Central memory CD8-positive, alpha-beta T cell (primary cell): ENCODE measurements at places on chromosomes 1 and 21.

- no peak overlapping the region for H3K4me3 ChIP-seq
- H3K4me1 ChIP-seq, result no peaks in the 10 kb centered on the region
- H3K27me3 ChIP-seq, result peaks cover 56% of the 10 kb centered on the region
- no peak overlapping the region for H3K27ac ChIP-seq
- no peaks in the 10 kb centered on the region for H3K36me3 ChIP-seq
Measured at GRCh38 chr1:175792136-175792535, 48.7 kb upstream of the TNR start.

DNA sequence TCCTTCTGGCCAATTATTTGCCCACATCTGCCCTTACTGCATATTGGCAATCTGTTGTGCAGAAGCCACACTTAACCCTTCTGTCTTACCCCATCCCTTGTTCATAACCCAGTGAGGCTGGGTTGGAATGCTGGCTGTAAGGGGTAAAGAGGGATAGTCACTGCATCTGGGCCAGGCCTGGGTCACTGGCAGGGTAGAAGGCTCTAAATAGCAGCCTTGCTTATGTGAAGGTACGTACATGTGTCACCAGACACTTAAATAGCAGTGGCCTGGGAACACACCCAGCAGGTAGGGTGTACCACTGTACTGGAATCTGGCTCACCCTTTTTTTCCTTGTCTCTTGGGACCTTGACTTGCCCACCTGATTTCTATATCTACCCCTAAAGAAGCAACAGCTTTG lies 9.9 kb upstream of the TARS2 start:
- DNase-seq, result no peak
- H3K4me1 ChIP-seq, result no peaks in the 10 kb centered on the region
- peaks cover 5% of the 10 kb centered on the region for H3K36me3 ChIP-seq
- H3K4me3 ChIP-seq, result no peak overlapping the region

DNA sequence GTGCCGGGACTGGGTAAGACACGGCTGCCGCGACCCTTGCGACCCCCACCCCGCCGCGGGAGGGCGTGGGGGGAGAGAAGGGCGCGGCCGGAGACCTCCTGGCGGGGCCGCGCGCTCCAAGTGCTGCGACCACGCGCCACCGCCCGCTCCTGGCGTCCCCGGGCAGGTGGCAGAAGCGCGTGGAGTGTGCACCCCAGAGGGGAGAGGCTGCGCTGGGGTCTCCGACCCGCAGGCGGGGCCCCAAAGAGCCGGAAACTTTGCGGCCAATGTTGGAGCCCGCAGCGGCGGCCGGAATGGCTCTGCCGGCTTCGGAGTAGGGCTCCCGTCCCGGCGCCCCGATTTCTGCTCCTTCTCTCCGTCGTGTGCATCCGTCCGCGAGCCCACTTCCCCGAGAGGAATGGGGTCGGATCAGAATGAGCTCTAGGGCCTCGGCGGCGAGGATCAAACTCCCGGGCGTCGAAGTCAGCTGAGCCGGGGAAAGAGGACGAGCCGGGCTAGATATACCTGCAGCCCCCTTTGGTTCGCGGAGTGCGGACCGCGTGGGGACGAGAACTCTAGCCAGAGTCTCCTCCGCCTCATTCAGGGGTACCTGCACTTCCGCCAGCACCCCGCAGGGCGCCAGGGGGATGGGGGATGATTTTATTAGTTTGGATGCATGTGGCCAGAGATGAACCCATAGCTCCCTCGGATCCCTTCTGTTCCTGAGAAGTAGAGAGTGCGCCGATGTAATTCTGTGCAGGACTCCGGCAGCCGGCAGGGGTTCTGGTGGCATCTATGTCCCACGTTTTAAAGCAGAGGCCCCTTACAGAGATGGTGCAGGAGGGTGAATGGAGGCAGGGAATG lies 751 bp downstream of the STUM start:
- H3K27me3 ChIP-seq, result peaks cover 74% of the 10 kb centered on the region
- H3K36me3 ChIP-seq, result no peaks in the 10 kb centered on the region
- no peak overlapping the region for H3K27ac ChIP-seq
- H3K4me3 ChIP-seq, result peak overlapping the region; percentile 76

DNA sequence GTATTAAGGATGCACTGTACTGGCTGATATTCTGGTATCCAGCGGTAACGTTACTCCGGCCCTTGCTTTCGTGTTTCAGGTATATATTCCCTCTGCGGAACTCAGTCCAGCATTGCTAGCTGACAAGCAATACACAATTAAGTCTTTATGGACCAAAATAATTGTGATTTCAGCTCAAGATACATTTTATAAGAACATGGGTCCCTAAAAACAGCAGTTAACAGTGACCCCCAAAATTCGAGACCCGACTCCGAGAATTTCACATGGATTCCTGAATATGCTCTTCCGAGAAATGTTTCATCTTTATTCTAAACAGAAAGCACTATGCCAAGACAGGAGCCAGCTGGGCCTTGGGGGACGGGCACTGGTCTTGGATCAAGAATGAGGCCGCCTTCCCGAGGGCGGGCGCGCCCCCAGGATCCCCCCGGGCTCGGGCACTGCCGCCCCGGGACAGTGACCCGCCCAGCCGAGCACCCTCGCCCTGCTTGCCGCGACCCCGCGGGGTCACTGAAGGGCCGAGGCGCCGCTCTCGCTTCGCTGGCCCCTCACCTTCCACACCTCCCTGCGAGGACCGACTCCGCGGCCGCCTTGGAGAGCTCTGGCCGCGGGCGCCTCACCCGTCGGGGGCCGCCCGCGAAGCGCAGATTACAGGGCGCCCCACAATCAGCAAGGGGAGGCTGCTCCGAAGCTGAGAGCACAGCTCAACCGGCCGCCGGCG lies 610 bp downstream of the SCYL3 start:
- no peak for DNase-seq
- H3K27me3 ChIP-seq, result peaks cover 12% of the 10 kb centered on the region
- H3K36me3 ChIP-seq, result peaks cover 10% of the 10 kb centered on the region

DNA sequence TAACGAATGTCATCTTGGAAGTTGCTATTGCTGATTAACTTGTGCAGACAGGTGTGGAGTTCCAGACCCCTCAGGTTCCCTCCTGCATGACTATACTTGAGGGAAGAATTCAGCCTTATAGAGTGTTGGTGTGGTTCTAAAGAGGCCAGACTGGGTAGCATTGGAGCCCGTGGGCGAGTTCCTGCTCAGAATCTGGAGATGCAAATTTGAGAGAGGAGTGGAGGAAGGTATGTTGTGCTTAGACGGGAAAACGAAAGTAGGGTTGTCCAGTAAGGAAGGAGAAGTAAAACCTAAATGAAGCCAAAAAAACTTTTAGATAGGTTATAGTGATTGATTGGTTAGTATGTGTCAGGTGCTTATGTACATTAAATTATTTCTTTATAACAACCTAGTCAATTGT lies 79.2 kb downstream of the ZNF326 start:
- no peaks in the 10 kb centered on the region for H3K36me3 ChIP-seq
- no peak overlapping the region for H3K4me3 ChIP-seq
- no peaks in the 10 kb centered on the region for H3K4me1 ChIP-seq
- H3K27ac ChIP-seq, result no peak overlapping the region
- H3K27me3 ChIP-seq, result peaks cover 44% of the 10 kb centered on the region

- no peaks in the 10 kb centered on the region for H3K27me3 ChIP-seq
- peaks cover 78% of the 10 kb centered on the region for H3K4me1 ChIP-seq
- no peak for DNase-seq
- H3K36me3 ChIP-seq, result peaks cover 29% of the 10 kb centered on the region
- peak overlapping the region; percentile 100 for H3K27ac ChIP-seq
Measured at GRCh38 chr1:202162047-202162417, 1.6 kb upstream of the PTPN7 start.
